ENCODE measurements at places on chromosomes 3 and 15.

- no peak for DNase-seq
Measured at GRCh38 chr15:48374472-48374871, 43.2 kb downstream of the DUT start.

DNA sequence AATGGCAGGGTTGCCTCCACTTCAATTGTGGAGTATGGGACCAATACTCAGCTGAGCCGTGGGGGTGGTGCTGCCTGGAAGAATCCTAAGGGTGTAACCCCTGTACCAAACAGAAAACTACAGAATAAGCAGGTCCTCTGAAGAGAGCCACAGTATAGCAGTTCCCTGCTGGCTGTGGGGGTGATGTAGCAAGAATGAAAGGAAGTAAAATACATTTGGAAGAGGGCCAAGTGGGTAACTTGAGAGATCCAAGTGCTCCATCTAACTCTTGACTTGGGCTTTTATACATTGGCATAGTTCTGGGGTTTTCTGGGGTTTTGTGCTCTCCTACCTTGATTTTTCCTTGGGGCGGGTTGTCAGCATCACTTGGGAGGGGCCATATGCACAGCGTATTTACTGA, 341.4 kb downstream of the OTOL1 start:
- DNase-seq, result no peak

DNA sequence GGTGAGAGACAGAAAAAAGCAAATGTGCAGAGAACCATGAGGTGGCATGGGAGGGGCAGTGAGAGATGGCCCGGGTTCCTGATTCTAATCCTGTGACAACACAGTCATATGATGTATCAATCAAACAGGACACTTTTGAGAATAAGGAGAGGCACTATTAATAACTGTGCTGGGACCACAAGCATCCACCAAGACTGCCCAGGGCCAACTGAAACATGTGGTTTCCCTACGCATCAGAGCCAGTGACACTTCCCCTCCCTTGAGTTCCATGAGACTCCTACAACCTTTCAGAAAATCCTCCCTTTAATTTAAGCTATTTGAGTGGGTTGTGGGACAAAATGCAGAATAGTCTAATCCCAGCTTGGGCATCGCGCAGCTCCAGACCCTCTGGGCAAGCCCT, 17.4 kb downstream of the SH3BP5 start:
- peak; percentile 64 for DNase-seq

GRCh38 chr3:163273694-163274093, 1777.1 kb downstream of the OTOL1 start:
- DNase-seq, result no peak

GRCh38 chr15:90058775-90059174, 43.5 kb downstream of the IDH2 start:
- no peak for DNase-seq

DNA sequence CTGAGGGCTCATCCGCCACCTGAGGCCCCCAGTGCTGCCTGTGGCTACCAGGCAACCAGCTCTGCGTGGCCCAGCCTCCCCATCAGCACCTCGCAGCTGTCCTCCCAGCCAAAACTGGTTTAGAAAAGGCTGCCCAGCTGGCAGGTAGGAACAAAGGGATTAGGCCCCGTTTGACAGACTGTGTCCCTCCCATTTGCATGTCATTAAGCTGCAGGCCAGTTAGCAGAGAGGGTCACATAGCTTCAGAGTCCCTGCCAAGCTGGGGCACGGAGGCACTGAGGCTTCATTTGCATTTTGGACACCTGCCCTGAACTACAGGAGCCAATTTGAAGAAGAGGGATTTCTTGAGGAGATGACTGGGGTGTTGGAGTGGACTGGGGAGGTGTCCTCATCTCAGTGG, 177.9 kb downstream of the TLE3 start:
- no peak for DNase-seq

GRCh38 chr15:89948796-89949195, 36.0 kb upstream of the ARPIN start:
- no peak for DNase-seq

- DNase-seq, result peak; percentile 91
Measured at GRCh38 chr15:40314723-40315276, 7.1 kb upstream of the PLCB2 start.

GRCh38 chr15:77160562-77161478, 89.9 kb upstream of the TSPAN3 start:
- DNase-seq, result no peak

GRCh38 chr3:128354788-128355542, 111.7 kb downstream of the DNAJB8 start:
- no peak for DNase-seq

- DNase-seq, result no peak
Measured at GRCh38 chr3:30673425-30674341, 67.3 kb downstream of the TGFBR2 start.

GRCh38 chr3:99410789-99411311, 227.5 kb upstream of the COL8A1 start:
- DNase-seq, result peak; percentile 90

DNA sequence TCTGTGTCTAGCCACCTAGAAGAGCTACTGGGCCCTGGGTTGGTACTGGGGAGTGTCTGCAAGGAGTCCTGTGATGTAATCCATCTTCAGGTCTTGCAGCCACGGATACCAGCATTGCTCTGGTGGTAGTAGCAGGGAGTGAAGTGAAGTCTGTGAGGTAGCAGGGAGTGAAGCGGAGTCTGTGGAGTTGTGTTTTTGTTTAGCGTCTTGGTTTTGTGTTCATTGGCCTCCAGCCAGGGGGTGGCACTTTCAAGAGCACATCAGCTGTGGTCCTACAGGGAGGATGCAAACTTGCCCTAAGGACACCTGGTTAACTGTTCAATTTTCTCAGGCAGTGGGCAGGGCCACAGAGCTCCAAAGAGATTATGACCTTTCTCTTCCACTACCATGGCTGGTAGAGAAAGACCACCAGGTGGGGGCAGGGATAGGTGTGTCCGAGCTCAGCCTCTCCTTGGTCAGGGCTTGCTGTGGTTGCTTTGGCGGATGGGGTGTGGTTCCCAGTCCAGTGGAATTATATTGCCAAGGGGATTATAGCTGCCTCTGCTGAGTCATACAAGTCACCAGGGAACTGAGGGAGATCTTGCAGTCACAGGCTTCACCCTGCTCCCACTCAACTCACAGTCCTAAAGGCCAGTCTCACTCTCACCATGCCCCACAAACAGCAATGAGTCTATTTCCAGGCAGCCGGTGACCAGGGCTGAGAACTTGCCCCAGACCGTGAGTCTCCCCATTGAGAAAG, 424.7 kb downstream of the ZBBX start:
- DNase-seq, result no peak

DNA sequence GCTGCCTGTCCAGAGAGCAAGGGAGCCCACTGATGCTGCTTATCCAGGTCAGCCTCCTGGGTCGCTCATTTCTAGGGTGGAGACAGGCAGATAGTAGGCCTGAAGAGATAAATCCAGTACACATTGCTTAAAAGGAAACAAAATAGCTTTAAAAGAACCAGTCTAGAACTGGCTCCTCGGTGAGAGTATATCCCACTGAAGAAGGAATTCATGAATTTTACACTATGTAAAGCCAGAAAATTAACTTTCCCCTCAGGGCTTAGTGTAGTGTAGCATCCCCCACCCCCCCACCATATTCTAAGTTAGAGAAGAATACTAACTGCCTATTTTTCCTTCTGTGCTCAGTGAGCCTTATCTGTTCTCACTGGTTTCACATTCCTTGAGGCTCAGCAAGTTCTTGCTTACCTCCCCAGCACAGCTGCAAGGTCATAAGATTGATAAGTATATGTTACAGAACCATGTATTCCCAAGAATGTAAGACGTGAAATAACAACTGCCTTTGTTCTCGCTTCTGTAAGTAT, 30.5 kb upstream of the NOX5 start:
- DNase-seq, result no peak

DNA sequence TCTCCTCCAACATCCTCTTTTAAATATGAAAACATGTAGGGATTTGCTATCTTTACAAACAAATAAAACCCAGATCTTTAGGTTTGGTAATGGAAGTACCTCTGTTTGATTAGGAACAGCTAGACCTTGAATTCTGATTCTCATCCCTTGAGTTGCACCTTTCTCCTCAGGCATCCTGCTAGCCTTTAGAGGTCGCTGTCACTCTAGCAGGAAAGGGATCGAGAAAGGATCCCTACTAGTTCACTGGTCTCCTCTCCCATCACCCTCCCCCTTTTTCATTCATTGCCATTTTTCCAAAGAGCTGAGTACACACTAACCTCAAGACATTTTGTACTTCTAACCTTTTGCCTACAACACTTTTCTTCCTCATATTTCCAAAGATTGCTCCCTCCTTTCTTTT, 569.8 kb downstream of the RBMS3 start:
- no peak for DNase-seq

- peak; percentile 54 for DNase-seq
Measured at GRCh38 chr3:176906046-176906905, 291.0 kb downstream of the TBL1XR1 start.

DNA sequence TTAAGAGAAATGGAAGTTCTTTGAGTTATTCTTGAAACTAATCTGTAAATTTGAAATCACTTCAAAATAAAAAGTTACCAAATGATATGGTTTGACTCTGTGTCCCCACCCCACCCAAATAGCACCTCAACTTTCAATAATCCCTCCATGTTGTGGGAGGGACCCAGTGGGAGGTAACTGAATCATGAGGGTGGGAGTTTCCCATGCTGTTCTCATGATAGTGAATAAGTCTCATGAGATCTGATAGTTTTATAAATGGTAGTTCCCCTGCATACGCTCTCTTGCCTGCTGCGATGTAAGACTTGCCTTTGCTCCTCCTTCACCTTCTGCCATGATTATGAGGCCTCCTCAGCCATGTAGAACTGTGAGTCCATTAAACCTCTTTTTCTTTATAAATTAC, 690.7 kb upstream of the ZNF385D start:
- no peak for DNase-seq
